Stimulated activated CD8-positive, alpha-beta memory T cell treated with anti-CD3 and anti-CD28 coated beads, Interleukin-7, amount 100 ng/mL, for 48 hours (primary cell): ENCODE measurements at places on chromosomes 3 and 15.

GRCh38 chr3:174636451-174636850, 222.7 kb upstream of the NAALADL2 start:
- DNase-seq: no peak

DNA sequence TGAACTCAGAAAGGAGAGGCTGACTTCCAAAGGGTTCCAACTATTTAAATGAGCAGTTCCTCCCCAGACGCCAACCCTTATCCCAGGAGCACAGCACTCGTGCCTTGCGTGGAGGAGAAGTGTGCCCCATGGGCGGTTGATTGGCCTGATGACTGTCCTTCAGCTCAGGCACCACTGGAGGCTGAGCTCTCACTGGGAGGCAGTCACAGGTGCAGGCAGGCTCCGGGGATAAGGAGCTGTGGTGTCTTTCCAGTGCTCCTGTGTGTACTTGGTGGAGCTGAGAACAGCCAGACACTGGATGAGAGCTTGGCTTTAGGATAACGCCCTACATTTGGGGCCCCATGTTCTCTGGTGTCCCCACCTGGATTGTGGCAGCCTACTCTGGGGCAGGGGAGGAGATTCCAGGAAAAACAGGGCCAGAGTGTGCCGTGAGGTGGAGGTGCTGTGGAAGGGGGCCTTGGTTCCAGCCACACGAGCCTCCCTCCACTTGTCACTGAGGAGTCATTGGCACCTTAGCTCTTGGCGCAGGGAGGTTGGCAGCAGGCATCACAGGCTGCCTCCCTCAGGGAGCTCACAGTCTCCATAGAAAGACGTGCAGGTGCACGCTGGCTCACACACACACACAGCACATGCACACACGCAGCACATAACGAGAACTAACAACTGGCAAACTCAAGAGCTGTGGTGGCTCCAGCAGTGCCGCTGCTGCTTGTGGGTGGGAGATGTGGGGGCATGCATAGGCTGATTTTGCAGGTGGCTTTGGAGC, 22.7 kb upstream of the EPHB3 start:
- no peak for DNase-seq

DNA sequence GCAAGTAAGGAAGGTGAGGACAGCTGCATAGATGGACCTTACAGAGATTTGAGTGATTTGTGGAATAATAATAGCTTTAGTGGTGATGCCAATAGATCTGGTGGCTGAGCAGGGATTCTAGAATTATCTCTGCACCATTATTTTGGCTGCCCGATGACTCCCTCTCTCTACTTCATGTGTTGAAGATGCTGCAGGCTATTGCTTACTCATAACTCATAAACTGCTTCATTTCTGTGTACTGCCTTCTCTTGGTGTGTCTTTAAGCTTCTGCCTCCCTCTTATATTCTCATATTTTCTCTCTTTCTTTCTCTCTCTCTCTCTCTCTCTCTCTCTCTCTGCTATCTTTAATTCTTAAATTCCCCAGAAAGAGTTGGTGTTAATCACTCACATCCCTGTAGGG, 256.0 kb upstream of the TRIM42 start:
- no peak for DNase-seq

GRCh38 chr3:179035232-179035631, 36.4 kb downstream of the ZMAT3 start:
- no peak for DNase-seq

DNA sequence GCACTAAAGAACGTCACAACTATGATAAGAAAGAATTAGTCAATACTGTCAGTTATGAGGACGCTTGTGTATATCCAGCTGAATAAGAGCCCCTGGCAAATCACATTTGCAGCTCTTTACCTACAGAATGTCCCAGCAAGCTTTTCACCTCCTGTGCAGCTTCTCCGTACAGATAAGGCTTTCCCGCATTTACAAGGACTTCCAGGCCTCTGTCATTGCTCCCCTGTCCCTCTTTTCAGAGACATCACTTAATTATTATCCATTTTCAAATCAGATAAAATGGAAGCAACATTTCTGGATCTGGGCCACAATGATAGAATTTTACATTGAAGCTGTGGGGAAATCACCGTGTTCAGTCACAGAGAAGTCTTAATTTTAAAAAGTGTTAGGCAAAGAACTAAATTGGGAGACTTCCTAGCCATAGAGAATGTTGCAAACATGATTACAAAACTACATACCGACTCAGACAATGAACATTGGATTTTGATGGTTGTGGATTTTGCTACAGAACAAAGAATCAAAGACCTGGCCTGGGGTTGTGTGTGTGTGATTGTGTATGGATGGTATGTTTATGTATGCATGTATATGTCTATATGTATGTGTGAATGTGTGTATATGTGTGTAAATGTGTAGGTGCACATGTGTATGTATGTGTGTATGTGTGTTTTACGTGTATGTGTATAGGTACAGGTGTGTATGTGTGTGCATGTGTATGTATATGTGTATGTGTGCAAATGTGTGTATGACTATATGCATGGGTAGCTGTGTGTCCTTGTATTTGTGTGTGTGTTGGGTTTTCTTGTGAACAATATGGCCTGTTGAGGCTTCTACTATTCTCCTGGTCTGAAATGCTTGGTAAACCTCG, 41.5 kb downstream of the MGLL start:
- no peak for DNase-seq

DNA sequence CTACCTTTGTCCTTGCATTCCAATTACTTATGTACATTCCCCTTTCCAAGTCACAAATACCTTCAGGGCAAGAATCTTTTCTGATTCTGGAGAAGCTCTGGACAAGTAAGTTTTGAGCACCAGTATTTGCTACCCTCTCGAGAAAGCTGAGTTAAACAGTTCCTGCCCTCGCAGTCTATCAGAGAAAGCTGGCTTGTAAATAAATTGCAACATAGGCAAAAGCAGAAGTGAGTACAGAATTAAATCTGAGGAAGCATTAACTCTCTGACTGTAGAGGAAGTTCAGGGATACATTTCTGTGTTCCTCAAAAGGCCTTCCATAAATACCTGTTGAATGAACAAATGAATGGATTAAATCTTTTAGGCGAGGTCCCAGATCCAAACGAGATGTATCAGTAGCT, 1.2 kb downstream of the OSBPL11 start:
- no peak for DNase-seq
